Endothelial cell of umbilical vein (primary cell): ENCODE measurements at places on chromosomes 7 and 10.
A peak's percentile ranks its signal among the peaks of the same experiment; 100 is the strongest.

- no peak for DNase-seq
Measured at GRCh38 chr7:71636329-71636728, 504.4 kb downstream of the GALNT17 start.

GRCh38 chr7:30068117-30068516, 39.9 kb downstream of the PLEKHA8 start:
- DNase-seq: no peak

GRCh38 chr10:108411894-108412293, 1247.4 kb upstream of the SORCS1 start:
- no peak for DNase-seq

GRCh38 chr10:114304571-114305421, 65.7 kb downstream of the VWA2 start:
- no peak for DNase-seq

DNA sequence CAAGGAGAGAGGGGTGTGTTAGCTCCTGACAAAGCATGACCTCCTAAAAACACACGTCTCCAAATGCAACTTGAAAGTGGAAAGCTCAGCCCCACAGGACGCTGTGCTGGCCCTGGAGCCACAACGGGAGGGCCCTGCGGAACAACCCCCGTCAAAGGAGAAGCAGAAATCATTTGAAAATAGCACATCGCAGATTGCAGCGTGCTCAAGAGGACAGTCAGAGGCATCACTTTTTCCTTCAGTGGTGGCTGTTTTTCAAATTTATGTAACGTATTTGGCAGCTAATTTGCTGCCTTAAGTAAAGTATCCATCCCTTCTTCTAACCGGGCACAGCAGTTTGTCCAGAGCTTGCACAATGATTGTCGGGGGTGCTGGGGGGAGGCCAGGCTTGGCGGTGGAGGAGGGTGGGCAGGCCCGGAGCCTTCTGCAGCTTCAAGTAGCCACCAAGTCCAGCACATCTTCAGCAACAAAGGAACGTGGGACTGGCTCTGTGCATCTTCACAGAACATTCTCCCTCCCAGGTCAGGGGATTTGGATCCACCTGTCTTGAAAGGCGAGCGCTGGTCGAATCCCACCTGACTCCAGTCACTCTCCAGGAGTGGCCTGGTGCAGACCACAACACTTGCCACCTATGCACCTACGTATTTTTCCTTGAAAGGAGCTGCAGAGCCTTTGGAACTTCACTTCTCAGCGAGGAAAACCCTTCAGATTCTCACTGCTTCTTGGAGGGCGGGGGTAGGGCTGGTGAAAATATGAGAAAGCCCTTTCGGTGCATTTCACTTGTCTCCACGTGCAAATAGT, 346.3 kb downstream of the DNAJB6 start:
- DNase-seq: no peak

DNA sequence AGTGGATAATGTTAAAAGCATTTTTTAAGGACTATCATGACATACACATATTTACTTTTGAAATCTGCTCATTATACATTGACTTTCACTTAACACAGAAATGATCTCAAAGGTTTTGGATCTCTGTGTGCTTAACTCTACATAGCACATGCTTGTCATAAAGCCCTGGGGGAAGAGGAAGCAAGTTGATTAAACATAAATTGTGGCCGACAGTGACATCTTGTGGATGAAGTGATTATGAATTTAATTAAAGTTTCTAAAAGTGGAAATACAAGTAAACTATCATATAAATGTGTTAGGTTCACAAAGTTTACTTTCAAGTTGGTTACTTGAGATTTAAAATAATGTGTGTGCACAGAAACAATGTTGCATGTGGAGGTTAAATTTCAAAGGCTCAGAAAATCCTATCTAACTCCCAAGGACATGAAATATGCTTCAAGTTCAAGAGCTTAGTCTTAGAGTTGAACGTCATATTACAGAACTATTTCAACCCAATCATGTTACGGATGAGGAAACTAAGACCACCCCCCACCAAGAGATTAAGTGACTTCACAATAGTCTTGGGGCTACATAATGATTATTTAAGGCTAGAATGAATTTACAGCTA, 1247.8 kb downstream of the GATA3 start:
- DNase-seq: peak; percentile 79

- no peak for DNase-seq
Measured at GRCh38 chr7:128145191-128145590, 95.9 kb upstream of the LEP start.

DNA sequence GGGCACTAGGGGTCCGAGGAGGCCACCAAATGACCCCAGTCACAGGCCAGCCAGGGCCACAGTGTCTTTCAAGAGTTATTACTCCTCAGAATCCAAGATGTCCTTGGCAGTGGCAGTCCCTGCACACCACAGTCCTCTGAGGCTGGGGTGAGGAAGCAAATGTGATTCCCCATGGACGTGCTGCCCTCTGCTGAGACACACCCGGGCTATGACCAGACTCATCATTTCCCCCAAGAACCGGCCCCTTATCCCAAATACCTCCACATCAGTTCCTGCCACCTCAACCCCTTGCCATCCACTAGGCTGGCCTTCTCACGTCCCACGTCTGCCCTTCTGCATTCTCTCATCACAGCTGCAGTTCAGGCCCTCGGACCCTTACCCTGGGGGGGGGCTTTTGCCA, 5.0 kb downstream of the PRKAG2 start:
- no peak for DNase-seq

GRCh38 chr10:11020548-11020942, 2.9 kb downstream of the CELF2 start:
- DNase-seq: no peak

DNA sequence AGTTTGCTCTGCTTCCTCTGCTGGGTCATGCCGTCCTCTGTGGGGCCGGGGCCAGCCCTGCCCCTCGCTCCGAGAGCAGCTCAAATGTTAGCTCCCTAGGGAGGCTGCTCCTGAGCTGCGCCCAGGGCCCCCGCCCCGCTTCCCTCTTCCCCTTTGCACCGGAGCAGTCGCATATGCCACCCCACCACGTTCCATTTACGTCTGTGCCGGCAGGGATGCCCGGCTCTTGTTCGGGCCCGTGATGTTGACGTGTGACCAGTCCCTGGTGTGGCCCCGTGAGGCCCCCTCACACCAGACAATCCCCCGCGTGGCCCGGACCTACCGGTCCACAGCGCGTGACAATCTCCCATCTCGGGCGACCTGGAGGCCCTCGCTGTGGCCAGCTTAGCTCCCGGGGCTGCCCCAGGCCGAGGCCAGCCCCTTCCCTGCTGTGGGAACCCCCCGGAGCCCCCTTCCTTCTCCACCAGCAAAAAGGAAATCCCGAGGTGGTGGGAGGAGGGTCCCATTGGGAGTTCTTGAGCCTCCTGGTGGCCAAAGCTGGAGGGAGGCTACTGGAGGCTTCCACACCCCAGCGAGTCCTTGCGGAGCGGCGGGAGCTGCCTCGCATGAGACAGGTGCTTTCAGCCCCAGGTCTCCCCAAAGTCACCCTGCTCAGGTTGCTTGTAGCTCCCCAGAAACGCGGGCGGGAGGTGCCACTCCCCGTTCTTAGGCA, 15.2 kb downstream of the FAM20C start:
- no peak for DNase-seq

GRCh38 chr7:16416289-16417282, 4.8 kb downstream of the CRPPA start:
- no peak for DNase-seq

DNA sequence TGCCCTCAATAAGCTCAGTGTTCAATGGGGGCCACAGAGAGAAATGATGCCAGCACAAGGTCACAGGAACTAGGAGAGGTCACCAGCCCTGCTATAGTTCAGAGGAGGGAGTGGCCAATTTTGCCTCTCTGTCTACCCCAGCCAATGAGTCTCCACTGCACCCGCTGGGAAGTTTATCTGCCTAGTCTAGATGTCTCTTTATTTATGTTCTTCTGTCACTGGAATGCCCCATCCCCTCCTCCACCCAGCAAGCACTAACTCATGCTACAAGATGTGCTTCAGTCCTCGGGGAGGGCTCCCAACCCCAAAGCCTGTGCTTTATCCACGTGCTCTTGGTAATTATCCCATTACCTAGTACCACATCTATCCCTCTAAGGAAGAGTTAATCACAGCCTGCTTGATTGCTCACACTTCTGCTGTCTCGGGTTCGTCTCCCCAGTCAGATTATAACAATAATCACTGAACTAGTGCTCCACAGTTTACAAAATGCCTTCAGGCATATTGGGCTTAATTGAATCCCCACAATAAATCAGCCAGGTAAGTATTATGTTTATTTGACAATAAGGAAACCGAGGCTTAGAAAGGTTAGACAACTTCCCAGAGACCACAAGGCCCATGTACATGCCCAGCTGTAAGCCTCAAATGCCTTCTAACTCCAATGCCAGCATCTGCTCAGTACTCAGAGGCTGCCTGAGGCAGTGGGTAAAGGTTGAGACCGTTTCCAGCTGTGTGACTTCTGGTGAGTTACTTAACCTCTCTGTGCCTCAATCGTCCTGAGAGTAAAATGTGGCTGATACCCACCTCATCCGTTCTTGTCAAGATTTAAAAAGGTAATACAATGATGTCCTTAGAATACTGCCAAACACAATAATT, 3.9 kb downstream of the HIP1 start:
- DNase-seq: no peak

GRCh38 chr10:73887294-73888039, 13.1 kb upstream of the CAMK2G start:
- DNase-seq: peak; percentile 64

- DNase-seq: no peak
Measured at GRCh38 chr10:2817940-2818636, 249.3 kb upstream of the PFKP start.

GRCh38 chr10:116385994-116386809, 41.4 kb upstream of the PNLIPRP3 start:
- DNase-seq: peak; percentile 39

DNA sequence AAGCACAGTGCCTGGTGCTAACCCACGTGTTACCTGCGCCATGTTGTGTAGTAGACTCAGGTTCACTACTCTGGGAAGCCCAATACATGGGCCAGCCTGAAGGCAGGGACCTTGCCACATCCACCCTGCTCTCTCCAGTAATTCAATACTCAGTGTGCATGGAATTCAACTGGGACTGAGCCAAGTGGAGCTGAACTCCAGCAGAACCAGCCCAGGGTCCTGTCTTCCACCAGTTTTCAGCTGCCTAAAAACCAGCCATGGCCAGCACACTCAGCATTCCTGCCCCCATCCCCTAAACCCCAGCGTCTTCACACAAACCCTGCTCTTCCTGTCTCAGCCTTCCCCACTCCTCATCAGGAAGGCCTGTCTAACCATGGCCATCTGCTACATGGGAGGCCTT, 15.4 kb downstream of the FGF8 start:
- no peak for DNase-seq
